Ammon's horn (tissue), 1 donor: ENCODE measurements at places on chromosomes 1 and 21.
A peak's percentile ranks its signal among the peaks of the same experiment; 100 is the strongest.

- peak; percentile 8 for DNase-seq
These were observed 4.8 kb downstream of the DCAF8 start for GRCh38 chr1:160257411-160258015.

DNA sequence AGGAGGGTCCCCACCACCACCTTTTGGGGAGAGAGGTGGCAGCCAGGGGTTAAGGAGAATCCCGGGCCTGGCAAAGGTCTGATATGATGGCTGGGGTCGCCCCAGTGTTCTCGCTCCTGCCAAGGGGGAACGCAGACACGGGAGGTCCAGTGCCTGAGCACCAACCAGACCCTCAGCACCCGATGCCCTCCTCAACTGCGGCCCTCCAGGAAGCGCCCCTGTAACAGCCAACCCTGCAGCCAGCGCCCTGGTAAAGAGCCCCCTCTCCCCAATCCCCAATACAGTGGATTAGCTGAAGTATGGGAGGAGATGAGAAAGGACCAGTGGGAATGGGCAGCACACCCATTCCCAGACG, 10.4 kb downstream of the ADAMTSL4 start:
- no peak for DNase-seq

- no peak for DNase-seq
These were observed 441.5 kb downstream of the SMYD3 start for GRCh38 chr1:246065592-246065991.

DNA sequence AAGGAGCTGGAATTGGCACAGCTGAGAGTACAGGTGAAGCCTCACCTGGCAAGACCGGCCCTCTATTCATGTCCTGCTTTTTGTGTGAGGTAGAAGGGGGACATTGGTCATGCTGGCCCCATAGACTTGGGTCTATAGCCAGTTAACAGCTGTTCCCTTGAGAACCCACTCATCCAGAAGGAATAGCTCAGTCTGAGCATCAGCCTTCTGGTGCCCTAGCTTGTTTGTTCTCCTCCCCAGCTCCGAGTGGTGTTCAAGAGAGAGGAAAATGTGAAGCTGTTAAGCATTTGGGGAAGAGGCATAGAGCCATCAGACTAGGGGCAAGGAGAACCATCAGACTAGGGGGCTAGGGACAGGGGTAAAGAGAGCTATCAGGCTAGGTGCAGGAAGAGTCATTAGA, 290.9 kb downstream of the SIPA1L2 start:
- DNase-seq = no peak

DNA sequence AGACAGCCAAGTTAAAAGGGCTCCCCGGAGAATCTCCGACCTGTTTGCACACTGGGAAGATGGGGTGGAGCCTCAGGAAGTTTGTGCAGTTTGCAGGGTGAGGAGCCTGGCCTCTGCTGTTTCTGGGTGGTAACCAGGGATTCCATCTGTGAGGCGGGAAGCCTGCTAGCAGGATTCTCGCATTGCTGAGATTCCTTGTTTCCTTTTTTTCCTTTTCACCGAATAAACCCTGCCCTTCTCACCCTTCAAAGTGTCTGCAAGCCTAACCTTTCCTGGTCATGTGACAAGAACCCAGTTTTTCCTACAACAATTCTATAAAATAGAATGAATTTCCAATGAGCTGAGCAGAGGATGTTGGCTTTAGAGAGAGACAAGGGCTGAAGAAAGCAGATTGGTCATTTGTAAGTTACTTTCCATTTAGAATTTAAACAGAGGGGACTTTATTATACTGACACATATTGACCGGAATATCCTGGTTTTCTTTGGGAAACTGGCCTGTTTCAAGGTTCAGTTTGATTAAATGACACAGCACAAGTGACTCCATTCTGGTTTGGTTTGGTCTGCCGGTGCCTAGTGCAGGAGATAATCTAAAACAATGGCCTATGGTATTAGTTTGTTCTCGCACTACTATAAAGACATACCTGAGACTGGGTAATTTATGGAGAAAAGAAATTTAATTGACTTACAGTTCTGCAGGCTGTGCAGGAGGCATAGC, 48.7 kb upstream of the DNAH14 start:
- DNase-seq = no peak

DNA sequence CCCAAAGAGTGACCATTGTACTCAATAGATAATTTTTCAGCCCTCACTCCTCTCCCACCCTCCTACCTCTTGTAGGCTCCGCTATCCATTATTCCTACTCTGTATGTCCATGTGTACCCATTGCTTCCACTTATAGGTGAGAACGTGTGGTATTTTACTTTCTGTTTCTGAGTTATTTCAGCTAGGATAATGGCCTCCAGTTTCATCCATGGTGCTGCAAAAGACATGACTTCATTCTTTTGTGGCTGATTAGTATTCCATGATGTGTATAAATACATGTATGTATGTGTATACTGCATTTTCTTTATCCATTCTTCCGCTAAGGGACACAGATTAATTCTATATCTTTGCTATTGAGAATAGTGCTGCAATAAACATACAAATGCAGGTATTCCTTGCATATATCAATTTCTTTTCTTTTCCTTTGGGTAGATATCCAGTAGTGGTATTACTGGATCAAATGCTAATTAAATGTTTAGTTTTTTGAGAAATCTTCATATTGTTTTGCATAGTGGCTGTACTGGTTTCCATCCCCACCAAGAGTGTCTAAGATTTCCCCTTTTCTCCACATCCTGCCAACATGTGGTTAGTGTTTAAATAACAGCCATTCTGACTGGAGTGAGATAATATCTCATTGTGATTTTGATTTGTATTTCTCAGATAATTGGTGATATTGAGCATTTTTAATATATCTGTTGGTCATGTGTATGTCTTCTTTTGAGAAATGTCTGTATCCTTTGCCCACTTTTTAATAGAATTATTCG, 4.9 kb downstream of the LY9 start:
- DNase-seq = no peak

DNA sequence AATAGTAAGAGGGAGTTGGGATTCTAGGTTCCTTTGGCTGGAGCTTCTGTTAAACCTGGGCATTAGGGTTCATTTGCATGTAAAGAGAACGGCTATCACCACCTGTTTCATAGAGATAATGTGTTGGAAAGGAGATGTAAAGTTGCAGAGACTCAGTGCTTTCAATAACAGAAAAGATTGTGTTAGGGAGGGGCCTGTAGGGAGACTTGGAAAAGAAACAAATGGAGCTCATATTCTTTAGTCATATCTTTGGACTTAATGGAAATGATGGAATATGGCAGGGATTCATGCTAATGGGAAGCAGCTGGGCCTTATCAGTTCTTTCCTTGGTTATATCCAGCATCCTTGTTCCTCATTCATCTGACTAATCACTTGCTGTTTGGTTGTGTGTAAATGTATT, 144.9 kb downstream of the CD247 start:
- no peak for DNase-seq

- DNase-seq = peak; percentile 27
These were observed 26.9 kb downstream of the OR6Y1 start for GRCh38 chr1:158527190-158527815.

DNA sequence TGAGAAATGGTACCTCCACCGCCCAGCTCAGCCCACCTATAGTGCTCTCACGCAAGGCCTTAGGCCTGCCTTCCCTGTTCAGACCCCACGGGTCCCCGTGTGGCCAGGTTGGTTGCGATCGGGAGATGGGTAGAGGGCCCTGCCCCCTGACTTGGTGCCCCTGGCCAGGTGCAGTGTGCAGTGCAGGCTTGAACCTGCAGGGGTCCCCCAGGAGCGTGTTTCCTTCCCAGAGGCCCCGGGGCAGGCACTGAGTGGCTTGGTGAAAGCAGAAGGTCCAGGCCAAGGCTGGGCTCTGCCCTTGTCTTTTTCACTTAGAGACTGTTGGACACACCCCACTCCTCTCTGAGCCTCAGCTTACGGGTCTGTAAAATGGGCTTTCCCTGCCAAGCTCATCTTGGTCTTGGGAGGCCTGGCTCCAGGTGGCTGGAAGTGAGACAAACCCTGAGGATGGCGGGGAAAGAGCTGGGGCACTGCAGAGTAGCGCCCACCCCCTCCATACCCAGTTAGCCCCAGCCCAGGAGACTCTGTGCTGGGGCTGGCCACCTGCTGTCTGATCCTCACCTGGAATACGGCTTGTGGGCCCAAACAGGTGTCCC, 9.3 kb upstream of the HES5 start:
- no peak for DNase-seq

- DNase-seq = no peak
These were observed 4.0 kb upstream of the SLC35A3 start for GRCh38 chr1:99965646-99966375.
